RPMI7951 (cell line): ENCODE measurements at places on chromosomes 1 and 21.

DNA sequence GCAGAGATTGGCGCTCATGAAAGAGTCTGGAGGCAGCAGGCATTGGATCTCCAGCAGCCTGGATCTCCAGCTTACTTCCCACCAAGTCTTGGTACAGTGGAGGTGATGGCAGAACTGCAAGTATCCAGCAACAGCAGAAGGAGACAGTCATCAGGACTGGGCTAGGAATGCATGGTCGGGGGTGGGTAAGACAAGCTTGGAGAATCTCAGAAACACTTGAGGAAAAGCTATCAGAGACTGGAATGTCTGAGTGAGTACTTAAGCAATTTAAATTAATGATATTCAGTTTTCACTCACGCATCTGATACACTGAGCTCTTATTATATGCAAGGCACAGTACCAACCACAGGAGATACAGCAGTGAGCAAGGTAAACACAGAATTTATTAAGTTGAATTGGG is 9.8 kb downstream of the TMEM35B start:
- no peak for DNase-seq

- DNase-seq = peak; percentile 70
These were observed 308.2 kb downstream of the DISC1 start for GRCh38 chr1:231934797-231935196.

GRCh38 chr1:212107481-212107880 is 71.9 kb downstream of the DTL start:
- DNase-seq = no peak

DNA sequence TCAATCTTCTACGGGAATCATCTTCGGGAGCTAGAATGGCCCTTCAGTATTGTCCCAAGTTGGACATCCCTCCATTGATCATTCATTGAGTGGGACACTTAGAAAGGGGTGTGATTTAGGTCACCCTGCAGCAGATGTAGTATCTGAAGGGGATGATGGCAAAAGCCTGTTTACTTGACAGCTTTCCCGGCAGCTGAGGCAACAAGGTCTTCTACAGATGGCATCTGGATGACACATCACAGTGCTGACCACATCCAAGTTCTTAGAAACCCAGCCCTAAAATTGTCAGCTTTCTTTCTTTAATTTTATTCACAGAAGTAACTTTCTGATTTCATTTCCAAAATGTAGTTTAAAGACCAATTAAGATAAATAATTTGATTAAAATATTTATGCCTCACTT is 150.3 kb downstream of the AMY1C start:
- no peak for DNase-seq

- DNase-seq = peak; percentile 100
These were observed 20.9 kb downstream of the ERICH3 start for GRCh38 chr1:74652711-74653139.

GRCh38 chr1:95426772-95427171 is 192.8 kb downstream of the RWDD3 start:
- DNase-seq = no peak

- DNase-seq = no peak
These were observed 657.5 kb downstream of the PTPRU start for GRCh38 chr1:29893806-29894205.

DNA sequence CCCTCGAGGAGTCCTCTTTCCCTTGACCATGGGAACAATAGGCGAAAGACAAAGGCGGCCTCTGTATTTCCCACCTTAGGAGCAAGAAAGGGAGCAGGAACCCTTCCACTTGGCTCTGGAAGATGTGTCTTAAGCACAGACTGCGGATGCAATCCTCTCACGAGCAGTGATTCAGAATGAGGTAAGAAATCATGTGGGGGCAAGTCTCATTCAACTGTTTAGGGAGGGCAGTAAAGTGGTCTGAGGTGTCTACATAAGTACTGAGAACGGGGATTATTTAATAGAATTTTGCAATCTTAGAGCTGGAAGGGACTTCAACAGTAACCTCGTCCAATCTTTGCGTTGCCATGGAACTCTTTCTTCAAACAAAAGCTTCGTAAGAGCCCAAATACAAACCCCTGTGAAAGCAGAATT is 1.6 kb upstream of the DYRK3 start:
- DNase-seq = peak; percentile 66

DNA sequence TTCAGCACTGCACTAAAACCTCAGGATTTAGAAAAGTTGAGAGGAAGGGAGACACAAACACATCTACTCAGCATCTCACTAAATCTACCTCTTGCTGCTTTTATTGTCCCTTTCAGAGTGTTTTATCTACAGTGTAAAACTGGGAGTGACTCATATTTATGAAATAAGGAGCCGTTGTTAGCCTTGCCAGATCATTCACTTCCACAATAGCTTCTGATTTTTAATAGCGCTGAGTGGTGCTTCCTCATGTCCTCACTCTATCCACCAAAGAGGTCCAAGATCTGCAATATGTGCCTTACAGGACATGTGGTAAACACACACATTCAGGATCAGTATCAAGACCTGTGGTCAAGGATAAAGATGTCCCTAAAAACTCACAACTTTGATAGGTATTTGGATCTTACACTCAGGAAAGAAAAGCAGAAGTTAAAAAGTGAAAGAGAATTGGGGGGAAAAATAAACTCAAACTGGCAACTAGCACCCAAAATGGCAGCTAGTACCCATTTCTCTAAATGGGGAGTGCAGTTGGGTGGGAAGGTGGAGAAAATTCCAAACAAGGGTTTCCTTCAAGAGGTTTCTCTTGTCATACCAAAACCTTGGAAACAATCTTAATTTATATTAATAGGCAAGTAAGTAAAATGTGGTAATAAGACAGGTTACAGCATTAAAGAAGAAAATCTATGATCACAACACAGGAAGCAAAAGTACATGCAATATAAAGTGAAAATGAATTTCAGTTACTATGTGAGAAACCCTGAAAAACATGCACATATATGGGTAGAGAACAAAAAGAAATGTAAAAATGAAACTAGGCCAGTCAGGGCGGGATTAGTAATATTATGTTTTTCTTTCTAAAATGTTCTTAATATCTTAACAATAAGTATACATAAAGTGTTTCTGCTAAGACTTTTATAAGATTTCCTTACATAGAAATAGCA is 15.9 kb downstream of the DUSP10 start:
- DNase-seq = peak; percentile 54

- DNase-seq = no peak
These were observed 132.0 kb upstream of the CTTNBP2NL start for GRCh38 chr1:112264010-112264409.

- no peak for DNase-seq
These were observed 18.4 kb upstream of the C1QA start for GRCh38 chr1:22618056-22618455.

DNA sequence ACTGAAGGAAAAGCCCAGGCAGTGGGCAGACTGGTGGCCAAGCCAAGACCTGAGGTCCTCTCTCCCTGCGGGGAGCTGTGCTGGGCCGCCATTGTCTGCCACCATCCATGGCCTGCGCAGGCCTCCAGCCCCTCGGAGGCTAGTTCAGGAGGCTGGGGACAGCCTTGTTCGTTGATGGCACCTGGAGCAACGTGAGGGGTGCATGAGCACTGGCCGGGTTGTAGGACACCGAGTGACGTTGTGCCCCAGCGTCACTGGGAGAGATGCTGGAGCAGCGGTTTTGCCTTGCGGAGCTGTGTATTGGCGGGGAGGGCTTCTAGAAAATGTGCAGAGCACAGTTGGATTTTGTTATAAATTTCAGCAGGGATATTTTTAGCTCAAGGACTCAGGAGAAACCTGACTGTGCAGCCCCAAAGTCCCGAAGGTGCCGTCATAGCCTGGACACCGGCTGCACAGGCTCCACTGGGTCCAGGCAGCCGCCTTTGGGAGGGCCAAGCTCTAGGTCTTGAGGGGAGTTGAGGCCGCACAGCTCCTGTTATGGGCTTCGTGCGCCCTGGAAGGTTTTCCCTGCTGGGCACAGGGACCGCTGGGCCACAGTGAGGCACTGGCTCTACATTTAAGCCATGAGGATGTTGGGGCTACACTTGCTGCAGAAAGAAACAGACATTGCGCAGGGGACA is 48.2 kb upstream of the ADARB1 start:
- DNase-seq = no peak

GRCh38 chr1:32538887-32539583 is at the start of gene ZBTB8A:
Gene ZBTB8A, plus strand, starts transcription at chr1:32539427. Its CDS starts 53,505 bp downstream, at chr1:32592932.
- DNase-seq = peak; percentile 69

DNA sequence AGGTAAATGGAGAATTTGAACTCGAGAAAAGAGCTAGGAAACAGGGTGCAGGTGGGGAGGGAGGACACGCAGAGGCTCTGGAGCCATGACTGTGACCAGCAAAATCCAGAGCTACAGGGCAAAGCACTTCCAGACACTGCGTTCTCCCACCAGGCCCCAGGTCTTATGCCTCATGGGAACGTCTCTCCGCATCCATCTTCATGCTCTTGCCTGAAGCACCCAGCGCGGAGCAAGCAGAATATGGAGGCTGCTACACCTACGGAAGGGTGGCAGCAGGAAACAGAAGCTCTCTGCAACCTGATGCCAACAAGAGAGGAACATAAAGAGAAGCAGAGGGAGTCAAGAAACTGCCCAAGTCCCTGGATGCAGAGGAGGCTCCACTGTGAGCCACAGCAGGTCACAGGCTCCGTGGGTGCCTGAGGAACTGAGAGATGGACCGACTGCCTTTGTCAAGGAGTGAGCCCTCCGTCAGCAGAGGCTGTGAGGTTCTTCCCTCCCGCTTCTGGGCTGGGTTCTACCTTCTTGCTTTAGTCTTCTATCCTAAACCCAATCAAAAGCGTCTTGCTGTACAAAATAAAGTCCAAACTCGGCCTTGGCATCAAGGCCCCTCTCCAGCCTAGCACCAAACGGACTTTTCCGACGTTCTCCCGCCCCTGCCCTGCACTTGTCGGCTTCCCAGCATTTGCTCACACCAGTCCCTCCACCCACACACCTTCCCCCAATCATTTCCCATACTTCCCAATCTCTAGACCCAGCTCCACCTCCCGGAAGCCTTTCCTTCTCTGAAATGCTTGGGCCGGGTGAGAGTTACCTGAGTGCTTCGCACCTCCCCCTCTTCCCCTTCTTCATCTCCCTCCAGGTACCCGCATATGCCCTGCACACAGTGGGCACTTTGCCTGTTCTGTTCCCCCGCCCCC is 930 bp downstream of the DHCR24 start:
- no peak for DNase-seq

GRCh38 chr1:96746440-96747420 is 25.1 kb downstream of the PTBP2 start:
- no peak for DNase-seq

GRCh38 chr1:50631161-50631560 is 207.9 kb upstream of the DMRTA2 start:
- DNase-seq = no peak

GRCh38 chr1:37267111-37267835 is 207.1 kb upstream of the ZC3H12A start:
- peak; percentile 5 for DNase-seq

DNA sequence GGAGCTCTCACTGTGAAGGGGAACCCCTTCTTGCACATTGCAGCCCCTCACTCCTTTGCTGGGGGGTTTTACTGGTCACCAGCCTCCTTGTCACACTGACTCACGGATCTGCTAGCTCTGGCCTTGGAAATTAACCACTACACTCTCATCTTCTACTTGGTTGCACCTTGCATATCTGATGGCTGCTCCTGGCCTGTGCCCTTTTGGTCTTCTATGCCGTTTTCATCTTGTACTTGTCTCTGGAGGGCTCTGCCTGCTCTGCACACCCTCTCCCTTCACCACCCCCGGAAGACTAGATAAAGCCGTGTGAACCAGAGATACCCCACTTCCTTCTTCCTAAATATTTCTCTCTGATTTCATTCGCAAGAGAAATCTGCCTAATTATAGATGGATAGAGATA is 44.6 kb downstream of the CD247 start:
- no peak for DNase-seq

DNA sequence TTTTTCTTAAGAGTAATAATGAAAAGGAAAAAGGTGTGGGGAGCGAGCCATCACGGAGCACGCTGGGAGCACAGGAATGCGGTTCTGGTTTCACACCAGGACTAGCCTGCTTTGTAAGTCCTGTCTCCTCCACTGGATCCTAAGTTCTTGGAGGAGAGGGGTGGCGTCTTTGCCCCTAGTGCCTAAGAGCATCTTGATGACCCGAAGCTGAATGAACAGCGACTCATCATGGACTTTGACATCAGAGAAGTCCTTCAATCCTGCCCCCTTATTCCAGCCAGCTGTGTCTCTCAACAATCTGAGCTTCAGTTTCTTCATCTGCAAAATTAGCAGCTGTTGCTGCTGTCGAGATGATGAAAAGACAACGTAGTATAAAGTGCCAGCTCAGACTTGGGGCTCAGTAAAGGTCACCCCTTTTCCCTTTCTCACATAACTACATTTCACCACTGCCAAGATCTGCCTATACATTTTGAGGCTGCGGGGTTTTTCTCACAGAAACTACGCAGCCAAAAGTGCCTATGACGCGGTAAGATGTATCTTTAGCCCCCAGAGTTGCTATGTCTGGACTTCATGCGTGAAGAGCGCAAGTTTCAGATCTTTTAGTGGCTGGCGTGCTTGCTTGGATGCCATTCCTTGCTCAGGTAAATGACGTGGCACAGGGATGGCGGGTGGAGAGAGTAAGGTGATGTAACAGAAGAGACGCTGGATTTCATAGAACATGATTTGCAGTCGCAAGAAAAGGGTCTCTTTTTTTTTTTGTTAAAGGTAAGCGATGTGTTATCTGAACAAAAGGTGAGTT is 4.9 kb upstream of the PRDM2 start:
- DNase-seq = no peak

DNA sequence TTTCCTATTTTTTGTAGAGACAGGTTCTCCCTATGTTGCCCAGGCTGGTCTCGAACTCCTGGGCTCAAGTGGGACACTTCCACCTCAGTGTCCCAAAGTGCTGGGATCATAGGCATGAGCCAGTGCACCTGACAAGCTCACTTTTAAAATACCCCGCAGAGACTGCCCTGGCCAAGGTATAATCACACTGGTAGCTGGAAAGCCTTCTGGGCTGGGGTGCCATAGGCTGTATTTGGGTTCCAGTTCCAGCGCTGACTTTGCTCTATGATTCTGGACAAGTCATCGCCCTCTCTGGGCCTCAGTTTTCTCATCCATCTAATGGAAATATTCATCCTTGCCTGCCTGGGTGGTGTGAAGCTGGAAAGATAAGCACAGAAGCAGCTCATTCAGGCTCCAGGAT is 10.4 kb downstream of the LDLRAD1 start:
- DNase-seq = no peak

DNA sequence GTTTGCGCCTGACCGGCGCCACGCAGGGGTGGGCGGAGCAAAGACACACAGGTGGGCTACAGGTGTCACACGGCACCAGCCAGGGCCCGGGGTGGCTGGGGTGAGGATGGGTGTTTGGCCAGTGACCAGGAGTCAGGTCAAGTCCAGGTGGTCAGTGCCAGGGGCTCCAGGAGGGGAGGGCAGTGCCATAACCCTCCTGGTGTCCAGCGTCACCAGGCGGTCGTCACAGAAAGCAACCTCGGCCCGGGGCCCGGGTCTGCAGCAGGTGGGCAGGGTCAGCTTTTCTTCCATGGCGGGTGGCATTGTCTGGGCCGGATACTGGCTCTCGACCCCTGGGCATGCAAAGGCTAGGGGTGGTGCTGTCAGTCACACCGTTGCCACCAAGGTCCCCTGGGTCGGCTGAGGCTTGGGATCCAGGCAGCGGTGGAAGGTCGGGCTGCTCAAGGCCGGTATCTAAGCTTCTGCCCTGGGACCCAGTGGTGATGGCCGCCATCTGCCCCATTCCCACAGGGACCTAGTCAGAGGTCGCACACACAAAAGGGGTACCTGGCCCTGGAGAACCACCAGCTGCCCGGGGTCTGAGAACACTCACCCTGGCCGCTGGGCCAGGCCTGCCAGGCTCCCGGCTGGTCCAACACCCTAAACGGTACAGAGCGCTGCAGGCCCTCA is 1.8 kb downstream of the FNDC10 start:
- no peak for DNase-seq

GRCh38 chr1:46466477-46467182 is 23.0 kb upstream of the DMBX1 start:
- no peak for DNase-seq

- DNase-seq = peak; percentile 74
These were observed 10.0 kb upstream of the FAAP20 start for GRCh38 chr1:2204415-2205190.
